ENCODE measurements at places on chromosomes 16 and 17. TPM values are rescaled to one million over a fixed set of nuclear protein-coding genes. Genes with fewer than 3 reads are reported as not detected.

ADAD2 gene
- not detected for total RNA-seq

NPTX1 gene
- 18.1 TPM for total RNA-seq

KRTAP1-1 gene
- not detected for total RNA-seq

DNA sequence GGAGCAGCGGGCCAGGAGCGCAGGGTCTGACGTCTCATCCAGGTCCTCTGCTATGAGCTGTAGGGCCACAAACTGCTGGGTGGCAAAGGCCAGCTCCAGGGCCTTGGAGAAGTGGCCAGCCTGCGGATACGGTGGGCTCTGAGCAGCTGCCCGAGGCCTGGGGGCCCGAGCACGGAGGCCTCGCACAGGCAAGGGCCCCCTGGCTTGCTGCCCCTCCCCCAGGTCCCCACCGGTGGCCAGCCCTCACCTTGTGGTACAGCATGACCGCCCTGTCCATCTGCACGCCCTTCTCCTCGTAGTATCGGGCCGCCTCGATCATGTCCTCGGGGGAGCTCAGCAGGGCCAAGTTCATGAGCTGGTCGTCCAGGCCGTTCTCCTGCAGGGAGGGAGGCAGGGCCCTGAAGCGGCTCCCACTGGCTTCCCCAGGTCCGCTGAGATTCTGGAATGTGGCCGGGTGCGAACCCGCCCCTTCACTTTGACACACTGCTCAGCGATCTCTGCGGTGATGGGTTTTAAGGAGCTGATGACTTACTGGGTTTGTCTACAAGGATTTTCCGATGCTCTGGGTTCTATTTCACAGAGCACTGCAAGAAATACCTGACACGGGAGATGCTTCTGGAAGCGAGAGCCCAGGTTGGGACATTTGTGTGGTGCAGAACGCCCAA lies 9.8 kb upstream of the TMEM204 start:
- no peak for DNase-seq
- no peak overlapping the region for H3K27ac ChIP-seq
- H3K27me3 ChIP-seq: no peaks in the 10 kb centered on the region
- no peaks in the 10 kb centered on the region for H3K36me3 ChIP-seq
- no peak overlapping the region for H3K4me3 ChIP-seq
- H3K4me1 ChIP-seq: peaks cover 3% of the 10 kb centered on the region

DNA sequence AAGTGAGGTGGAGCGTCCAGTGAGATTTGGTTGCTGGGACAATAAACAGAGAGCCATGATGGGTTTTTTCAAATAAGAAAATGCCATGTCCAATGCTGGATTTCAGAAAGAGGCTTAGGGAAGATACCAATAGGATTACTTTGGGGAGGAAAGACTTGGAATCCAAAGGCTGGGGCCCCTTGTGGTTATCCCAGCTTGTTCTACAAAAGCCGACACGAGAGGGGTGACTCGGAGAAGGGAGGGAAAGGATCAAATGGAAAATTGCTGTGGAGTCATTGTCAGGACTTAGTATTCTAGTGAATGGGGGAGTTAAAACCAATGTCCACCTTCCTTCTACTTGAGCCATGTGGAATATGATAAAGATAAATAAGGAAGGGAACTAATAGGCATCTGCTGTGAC lies 305.5 kb downstream of the SOX9 start:
- H3K27me3 ChIP-seq: peaks cover 6% of the 10 kb centered on the region
- no peak overlapping the region for H3K4me3 ChIP-seq
- no peaks in the 10 kb centered on the region for H3K4me1 ChIP-seq
- H3K27ac ChIP-seq: no peak overlapping the region

- H3K27me3 ChIP-seq: no peaks in the 10 kb centered on the region
- no peak overlapping the region for H3K4me3 ChIP-seq
- DNase-seq: no peak
- H3K36me3 ChIP-seq: no peaks in the 10 kb centered on the region
- H3K4me1 ChIP-seq: peaks cover 29% of the 10 kb centered on the region
- peak overlapping the region; percentile 40 for H3K27ac ChIP-seq
Measured at GRCh38 chr17:46106966-46107644, 86.1 kb downstream of the KANSL1 start.

- no peaks in the 10 kb centered on the region for H3K36me3 ChIP-seq
- H3K27ac ChIP-seq: no peak overlapping the region
- no peak overlapping the region for H3K4me3 ChIP-seq
- DNase-seq: no peak
Measured at GRCh38 chr17:31453896-31454295, 62.4 kb downstream of the RAB11FIP4 start.

GRCh38 chr16:53753431-53753830 lies 49.5 kb downstream of the FTO start:
- no peak overlapping the region for H3K27ac ChIP-seq
- no peaks in the 10 kb centered on the region for H3K36me3 ChIP-seq
- H3K4me3 ChIP-seq: no peak overlapping the region
- H3K4me1 ChIP-seq: peaks cover 13% of the 10 kb centered on the region

GRCh38 chr16:52932321-52932720 lies 120.4 kb downstream of the CHD9NB start:
- H3K4me3 ChIP-seq: no peak overlapping the region
- H3K4me1 ChIP-seq: peaks cover 5% of the 10 kb centered on the region
- no peaks in the 10 kb centered on the region for H3K27me3 ChIP-seq
- no peaks in the 10 kb centered on the region for H3K36me3 ChIP-seq
- H3K27ac ChIP-seq: no peak overlapping the region

- H3K36me3 ChIP-seq: no peaks in the 10 kb centered on the region
- no peak overlapping the region for H3K27ac ChIP-seq
- peak overlapping the region; percentile 69 for H3K4me3 ChIP-seq
- H3K4me1 ChIP-seq: peaks cover 8% of the 10 kb centered on the region
- H3K27me3 ChIP-seq: peaks cover 15% of the 10 kb centered on the region
- peak; percentile 92 for DNase-seq
Measured at GRCh38 chr16:57519796-57520360, 16.5 kb downstream of the CCDC102A start.

- peak within 1 kb of the TSS; percentile 59 for H3K27ac ChIP-seq
- DNase-seq: peak; percentile 42
- peak within 1 kb of the TSS; percentile 94 for H3K4me3 ChIP-seq
- H3K27me3 ChIP-seq: no peaks in the 10 kb centered on the region
Measured at GRCh38 chr17:43211480-43212402, at the start of gene TMEM106A. TSS of gene TMEM106A (plus strand) at chr17:43211875. CDS start at chr17:43213042, 1,167 bp downstream.

FAM83G gene
- total RNA-seq: 2.0 TPM

GRCh38 chr17:50843150-50843905 lies 7.9 kb downstream of the WFIKKN2 start:
- no peak for DNase-seq
- peaks cover 22% of the 10 kb centered on the region for H3K4me1 ChIP-seq
- H3K36me3 ChIP-seq: no peaks in the 10 kb centered on the region
- no peak overlapping the region for H3K27ac ChIP-seq

STH gene
- 4.1 TPM for total RNA-seq

DNA sequence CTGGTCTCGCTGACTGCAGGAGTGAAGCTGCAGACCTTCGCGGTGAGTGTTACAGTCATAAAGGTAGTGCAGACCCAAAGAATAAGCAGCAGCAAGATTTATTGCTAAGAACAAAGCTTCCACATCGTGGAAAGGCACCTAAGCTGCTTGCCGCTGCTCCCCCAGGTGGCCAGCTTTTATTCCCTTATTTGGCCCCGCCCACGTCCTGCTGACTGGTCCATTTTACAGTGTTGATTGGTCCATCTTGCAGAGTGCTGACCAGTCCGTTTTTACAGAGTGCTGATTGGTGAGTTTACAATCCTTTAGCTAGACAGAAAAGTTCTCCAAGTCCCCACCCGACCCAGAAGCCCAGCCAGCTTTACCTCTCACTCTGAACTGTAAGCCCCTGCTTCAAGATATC lies 227.8 kb downstream of the ABCC12 start:
- no peak overlapping the region for H3K4me3 ChIP-seq
- no peaks in the 10 kb centered on the region for H3K36me3 ChIP-seq
- peaks cover 3% of the 10 kb centered on the region for H3K27me3 ChIP-seq
- no peaks in the 10 kb centered on the region for H3K4me1 ChIP-seq
- DNase-seq: no peak
- no peak overlapping the region for H3K27ac ChIP-seq

DNA sequence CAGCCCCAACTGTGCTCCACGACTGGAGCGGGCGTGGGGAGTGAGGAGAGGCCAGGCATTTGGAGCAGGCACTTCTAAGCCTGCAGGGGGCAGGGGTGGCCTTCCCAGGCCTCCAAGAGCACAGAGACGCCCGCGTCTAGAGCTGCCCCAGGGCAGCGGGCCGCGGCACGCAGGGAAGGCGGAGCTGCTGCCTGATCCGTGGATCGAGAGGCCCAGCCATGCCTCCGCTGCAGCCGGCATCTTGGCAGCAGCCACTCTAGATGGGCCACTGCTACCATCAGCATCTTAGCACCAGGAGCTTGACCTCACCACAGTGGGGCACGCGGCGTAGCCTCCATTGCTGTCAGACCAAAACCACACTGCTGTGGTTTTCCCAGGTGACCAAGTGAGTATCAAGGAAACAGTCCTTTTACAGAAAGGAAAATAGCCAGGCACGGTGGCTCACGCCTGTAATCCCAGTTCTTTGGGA lies 20.4 kb upstream of the WDR45B start:
- H3K27me3 ChIP-seq: peaks cover 8% of the 10 kb centered on the region
- peaks cover 5% of the 10 kb centered on the region for H3K4me1 ChIP-seq
- H3K27ac ChIP-seq: no peak overlapping the region
- H3K4me3 ChIP-seq: no peak overlapping the region
- no peaks in the 10 kb centered on the region for H3K36me3 ChIP-seq

PRCD gene
- total RNA-seq: 1.4 TPM

DNA sequence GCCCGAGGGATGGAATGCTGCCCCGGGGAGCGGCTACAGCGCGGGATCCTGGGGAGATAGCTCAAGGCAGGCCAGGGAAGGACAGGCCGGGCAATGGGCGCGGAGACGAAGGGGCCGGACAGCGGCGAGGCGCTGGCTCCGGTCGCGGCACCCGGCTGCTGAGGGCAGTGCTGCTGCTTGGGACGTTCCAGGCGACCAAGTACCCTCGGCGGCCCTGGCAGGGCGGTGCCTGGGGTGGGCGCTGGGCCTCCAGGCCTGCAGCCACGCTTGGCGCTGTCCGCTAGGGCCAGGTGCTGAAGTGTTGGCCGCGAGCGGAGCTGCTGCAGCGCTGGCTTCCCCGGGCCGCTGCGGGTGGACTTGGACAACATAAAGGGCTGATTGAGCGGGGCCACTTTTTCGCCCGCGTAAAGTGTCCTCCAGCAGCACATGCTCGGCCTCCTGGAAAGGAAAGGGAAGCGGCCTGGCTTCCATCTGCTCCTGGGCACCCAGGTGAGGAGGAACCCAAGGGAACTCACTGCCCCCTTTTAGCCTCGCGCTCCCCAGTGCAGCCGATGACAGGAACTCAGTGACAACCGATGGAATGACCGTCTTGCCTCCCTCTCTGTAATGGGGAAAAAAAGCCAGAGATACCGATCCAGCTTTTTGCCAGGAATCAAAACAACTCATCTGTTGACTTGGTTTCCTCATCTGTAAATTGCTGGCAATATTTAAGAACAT lies 23.7 kb downstream of the CLEC3A start:
- no peak overlapping the region for H3K27ac ChIP-seq
- peaks cover 10% of the 10 kb centered on the region for H3K27me3 ChIP-seq
- no peaks in the 10 kb centered on the region for H3K4me1 ChIP-seq
- peak; percentile 28 for DNase-seq
- no peak overlapping the region for H3K4me3 ChIP-seq
- H3K36me3 ChIP-seq: peaks cover 6% of the 10 kb centered on the region

TEKT5 gene
- total RNA-seq: not detected

- H3K27me3 ChIP-seq: peaks cover 7% of the 10 kb centered on the region
- peaks cover 25% of the 10 kb centered on the region for H3K4me1 ChIP-seq
- H3K36me3 ChIP-seq: peaks cover 5% of the 10 kb centered on the region
- no peak for DNase-seq
Measured at GRCh38 chr17:17448076-17448475, 28.7 kb upstream of the MED9 start.

DNA sequence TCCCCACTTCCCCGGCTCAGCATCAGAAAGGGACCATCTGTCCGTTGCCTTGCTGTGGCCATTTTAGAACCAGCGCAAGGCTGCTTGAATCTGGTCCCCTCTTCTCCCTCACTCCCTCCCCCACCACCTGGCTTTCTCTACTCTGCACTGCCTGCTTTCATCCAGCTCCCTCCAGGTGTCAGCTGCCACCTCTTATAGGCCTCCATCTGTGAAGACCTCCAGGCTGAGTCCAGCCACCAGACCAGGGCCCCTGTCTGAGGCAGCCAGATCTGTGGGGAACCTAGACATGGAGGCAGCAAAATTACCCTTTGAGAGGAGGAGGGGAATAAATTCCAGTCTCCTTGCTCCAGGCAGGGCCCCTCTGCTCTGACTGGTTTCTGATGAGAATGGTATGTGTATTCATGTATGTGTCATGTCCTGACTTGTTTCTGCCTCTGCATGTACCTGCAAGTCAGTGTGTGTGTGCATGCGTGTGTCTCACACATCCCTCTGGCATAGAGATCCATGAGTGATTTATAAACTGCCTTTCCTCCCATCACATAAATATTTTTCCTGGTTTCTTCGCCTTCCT lies 21.1 kb downstream of the MINK1 start:
- H3K4me3 ChIP-seq: peak overlapping the region; percentile 59
- H3K27ac ChIP-seq: peak overlapping the region; percentile 92
- H3K4me1 ChIP-seq: peaks cover 36% of the 10 kb centered on the region
- no peaks in the 10 kb centered on the region for H3K36me3 ChIP-seq
- DNase-seq: peak; percentile 49

GRCh38 chr16:78796221-78796866 lies 696.9 kb downstream of the WWOX start:
- no peaks in the 10 kb centered on the region for H3K4me1 ChIP-seq
- H3K4me3 ChIP-seq: no peak overlapping the region
- DNase-seq: peak; percentile 29
- H3K27me3 ChIP-seq: no peaks in the 10 kb centered on the region
- no peaks in the 10 kb centered on the region for H3K36me3 ChIP-seq

HOXB6 gene
- not detected for total RNA-seq

- no peaks in the 10 kb centered on the region for H3K36me3 ChIP-seq
- H3K4me1 ChIP-seq: peaks cover 20% of the 10 kb centered on the region
- peak overlapping the region; percentile 44 for H3K27ac ChIP-seq
- no peak overlapping the region for H3K4me3 ChIP-seq
- peak; percentile 52 for DNase-seq
- H3K27me3 ChIP-seq: peaks cover 6% of the 10 kb centered on the region
Measured at GRCh38 chr17:58337600-58338453, 9.2 kb upstream of the TSPOAP1 start.

- H3K4me3 ChIP-seq: no peak overlapping the region
- H3K36me3 ChIP-seq: peaks cover 4% of the 10 kb centered on the region
- H3K27me3 ChIP-seq: peaks cover 18% of the 10 kb centered on the region
- DNase-seq: no peak
Measured at GRCh38 chr17:79168486-79169055, 93.9 kb downstream of the ENGASE start.

RASD1 gene
- 140 TPM for total RNA-seq

GRCh38 chr17:45102856-45103255 lies 29.5 kb downstream of the PLCD3 start:
- H3K36me3 ChIP-seq: no peaks in the 10 kb centered on the region
- H3K27me3 ChIP-seq: no peaks in the 10 kb centered on the region
- DNase-seq: no peak
- no peak overlapping the region for H3K4me3 ChIP-seq
- H3K4me1 ChIP-seq: peaks cover 14% of the 10 kb centered on the region
- no peak overlapping the region for H3K27ac ChIP-seq

GRCh38 chr16:48504216-48504615 lies 105.8 kb downstream of the N4BP1 start:
- no peak for DNase-seq
- no peak overlapping the region for H3K27ac ChIP-seq
- no peak overlapping the region for H3K4me3 ChIP-seq
- H3K27me3 ChIP-seq: no peaks in the 10 kb centered on the region
- H3K36me3 ChIP-seq: peaks cover 7% of the 10 kb centered on the region

GRCh38 chr17:2051061-2051932 lies 3.6 kb upstream of the HIC1 start:
- peaks cover 14% of the 10 kb centered on the region for H3K27me3 ChIP-seq
- no peak overlapping the region for H3K27ac ChIP-seq
- H3K36me3 ChIP-seq: no peaks in the 10 kb centered on the region
- H3K4me3 ChIP-seq: peak overlapping the region; percentile 25
- peaks cover 3% of the 10 kb centered on the region for H3K4me1 ChIP-seq
- peak; percentile 46 for DNase-seq

Measured in glutamatergic neuron (in vitro differentiated cells).